ENCODE measurements at places on chromosomes 6 and 20. TPM values are rescaled to one million over a fixed set of nuclear protein-coding genes. Genes with fewer than 3 reads are reported as not detected.

The LIN28B gene
- total RNA-seq, result 96.4 TPM

The POM121L2 gene
- total RNA-seq, result 0.07 TPM

The SYTL3 gene
- total RNA-seq, result 0.07 TPM

- DNase-seq, result no peak
These were observed 33.8 kb upstream of the IGF2R start for GRCh38 chr6:159935065-159935464.

- no peak for DNase-seq
These were observed 2.5 kb downstream of the RIPOR2 start for GRCh38 chr6:24933266-24933665.

DNA sequence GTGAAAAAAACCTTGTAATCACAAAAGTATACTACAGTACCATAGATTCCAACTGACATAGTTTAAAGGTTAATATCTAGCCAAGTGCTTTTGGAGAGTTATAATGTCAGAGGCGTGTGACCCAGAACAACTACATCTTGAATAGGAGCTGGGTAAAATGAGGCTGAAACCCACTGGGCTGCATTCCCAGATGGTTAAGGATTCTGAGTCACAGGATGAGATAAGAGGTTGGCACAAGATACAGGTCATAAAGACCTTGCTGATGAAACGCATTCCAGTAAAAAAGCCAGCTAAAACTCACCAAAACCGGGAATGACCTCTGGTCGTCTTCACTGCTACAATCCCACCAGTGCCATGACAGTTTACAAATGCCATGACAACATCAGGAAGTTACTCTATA, 22.4 kb upstream of the KIAA0408 start:
- DNase-seq, result peak; percentile 17

DNA sequence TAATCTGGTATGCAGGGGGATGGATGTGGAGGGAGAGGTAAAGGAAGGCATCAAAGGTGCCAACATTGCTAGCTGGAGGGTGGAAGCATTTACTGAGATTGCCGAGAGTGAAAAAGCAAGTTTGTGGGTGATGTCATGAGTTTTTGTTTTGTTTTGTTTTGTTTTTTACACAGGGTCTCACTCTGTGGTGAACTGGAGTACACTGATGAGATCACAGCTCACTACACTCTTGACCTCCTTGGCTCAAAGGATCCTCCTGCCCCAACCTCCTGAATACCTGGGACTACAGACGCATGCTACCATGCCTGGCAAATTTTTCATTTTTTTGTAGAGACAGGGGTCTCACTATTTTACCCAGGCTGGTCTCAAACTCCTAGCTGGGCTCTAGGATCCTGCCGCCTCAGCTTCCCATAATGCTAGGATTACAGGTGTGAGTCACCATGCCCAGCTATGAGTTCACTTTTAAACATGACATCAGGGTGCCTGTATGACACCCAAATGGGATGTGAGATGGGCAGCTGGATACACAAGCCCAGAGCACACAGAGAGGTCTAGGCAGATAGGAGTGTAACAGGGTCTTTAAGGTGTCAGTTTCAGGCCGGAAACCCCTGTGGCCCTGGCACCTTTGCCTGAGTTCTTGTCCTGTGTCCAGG, 35.1 kb upstream of the HMGA1 start:
- no peak for DNase-seq

- no peak for DNase-seq
These were observed 7.3 kb downstream of the ABT1 start for GRCh38 chr6:26604026-26604425.

DNA sequence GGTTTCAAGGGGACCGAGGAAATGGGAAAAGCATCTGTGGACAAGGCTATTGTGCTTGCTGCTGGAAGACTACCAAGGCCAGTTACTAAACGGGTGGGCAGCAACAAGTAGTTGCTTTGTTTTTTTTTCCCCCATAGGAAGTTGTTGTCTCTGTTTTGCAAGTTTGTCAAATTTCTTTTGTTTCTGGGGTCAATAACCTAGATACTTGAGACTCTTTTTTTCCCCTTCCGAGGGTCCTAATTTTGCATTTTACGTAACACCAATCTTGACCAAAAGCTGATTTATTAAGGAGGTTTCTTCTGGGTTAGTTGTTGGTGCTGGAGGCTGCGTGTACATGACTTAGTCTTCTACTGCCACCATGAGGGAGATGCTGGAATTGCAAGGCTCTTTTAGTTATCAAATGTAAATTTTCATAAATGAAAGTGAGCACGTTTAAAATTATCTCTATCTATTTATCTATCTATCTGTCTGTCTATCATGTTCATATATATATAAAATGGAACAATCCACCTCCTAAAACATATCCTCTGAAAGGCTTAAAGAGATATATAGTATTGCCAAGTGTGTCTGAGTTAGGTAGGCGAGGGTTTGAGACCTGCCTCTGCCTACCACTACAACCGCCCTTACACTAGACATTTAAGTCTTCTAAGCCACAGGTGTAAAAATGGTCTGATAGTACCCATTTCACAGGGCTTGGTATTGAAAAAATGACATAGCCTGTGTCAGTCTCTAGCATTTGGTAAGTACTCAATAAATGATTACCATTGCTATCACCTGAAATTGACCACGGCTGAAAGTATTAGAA, 60.2 kb downstream of the GCLC start:
- DNase-seq, result peak; percentile 83

GRCh38 chr6:50390416-50390815, 322.9 kb upstream of the TFAP2D start:
- no peak for DNase-seq
